ENCODE measurements at places on chromosomes 16 and 17.

DNA sequence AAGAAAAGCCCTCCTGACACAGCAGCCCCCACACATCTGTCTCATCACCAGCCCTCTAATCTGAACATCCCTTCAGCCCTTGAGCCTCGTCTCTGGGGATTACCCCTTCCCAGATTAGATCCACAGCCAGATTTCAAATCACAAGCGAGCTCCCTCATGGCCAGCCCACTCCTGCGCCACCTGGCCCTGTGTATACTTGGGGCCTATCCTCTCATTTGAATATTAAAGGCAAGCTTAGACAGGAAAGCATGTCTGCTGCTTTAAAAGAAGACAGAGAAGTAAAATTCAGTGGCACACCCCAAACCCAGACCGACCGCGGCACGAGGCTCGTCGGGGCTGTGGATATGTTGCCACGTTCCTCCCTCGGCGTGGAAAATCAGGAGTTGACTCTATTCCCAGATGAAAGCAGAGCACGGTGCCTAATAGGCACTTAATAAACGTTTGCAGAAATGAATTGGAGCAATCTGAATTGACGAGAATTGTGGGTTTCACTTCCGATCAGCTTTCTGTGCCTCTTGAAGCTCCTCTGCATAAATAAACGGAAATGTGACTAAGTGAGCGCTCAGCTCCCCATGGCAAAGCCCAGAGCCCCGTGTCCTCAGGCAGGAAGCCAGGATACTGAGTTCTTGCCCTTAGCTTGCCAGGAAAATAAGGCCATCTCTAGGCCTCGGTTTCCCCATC lies 108.0 kb downstream of the CCDC182 start:
- no peak for DNase-seq

GRCh38 chr17:81526662-81527571 lies 1.3 kb upstream of the FSCN2 start:
- DNase-seq, result no peak

- DNase-seq, result no peak
These were observed 14.4 kb upstream of the DOK4 start for GRCh38 chr16:57500578-57501111.

DNA sequence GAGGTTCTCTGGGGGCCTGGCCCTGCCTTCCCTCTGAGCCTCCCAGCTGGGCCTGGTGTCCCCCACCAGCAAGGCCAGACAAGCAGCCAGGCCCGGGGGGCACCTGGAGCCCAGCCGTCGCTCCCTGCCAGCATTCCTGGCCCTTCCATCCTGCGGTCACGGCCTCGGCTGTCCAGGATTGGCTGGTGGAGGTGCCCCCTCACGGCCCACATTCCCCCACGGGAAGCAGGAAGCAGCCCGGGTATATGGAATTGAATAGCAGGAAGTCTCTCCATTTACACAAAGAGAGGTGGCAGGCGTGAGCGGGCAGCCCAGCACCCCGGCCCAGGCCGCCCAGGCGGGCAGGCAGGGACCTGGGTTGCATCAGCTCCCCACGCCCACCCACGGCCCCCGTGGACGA lies 14.5 kb downstream of the TRAF7 start:
- no peak for DNase-seq

Data from CD4-positive, alpha-beta T cell treated with Interleukin-21 for 1 hour (primary cell).